ENCODE measurements at places on chromosomes 13 and 19. TPM values are rescaled to one million over a fixed set of nuclear protein-coding genes. Genes with fewer than 3 reads are reported as not detected.

- no peaks in the 10 kb centered on the region for H3K36me3 ChIP-seq
- H3K4me3 ChIP-seq: no peak overlapping the region
- H3K27me3 ChIP-seq: no peaks in the 10 kb centered on the region
- H3K27ac ChIP-seq: no peak overlapping the region
- no peaks in the 10 kb centered on the region for H3K4me1 ChIP-seq
Measured at GRCh38 chr13:37368501-37368900, 230.1 kb downstream of the POSTN start.

DNA sequence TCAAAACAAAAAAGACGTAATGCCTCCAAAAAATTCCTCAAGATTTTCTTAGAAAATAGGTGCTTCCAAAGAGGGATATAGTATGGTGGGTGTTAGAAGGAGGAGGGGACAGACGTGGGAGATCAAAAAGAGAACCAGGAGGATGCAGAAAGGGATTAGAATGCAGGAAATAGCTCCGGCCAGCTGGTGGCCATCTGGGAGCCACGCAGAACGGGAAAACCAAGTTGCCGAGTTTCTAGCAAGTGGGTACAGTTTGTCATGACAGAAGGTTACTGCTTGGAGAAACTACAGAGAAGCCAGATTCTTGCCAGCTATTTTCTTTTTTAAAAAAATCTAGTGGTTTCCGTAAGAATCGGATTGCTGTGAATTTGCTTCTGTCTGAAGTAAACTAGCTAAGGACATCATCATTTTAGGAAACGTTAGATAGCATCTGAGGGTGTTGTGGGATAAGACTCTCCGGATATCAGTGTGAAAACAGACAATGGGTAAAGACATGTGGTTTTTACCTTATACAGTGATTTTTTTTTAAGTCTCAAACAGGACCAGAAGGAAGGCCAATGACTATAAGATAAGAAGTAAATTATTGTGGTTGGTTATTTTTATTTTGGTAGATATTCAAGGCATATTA, 104.9 kb downstream of the HSPH1 start:
- H3K27ac ChIP-seq: no peak overlapping the region
- no peaks in the 10 kb centered on the region for H3K27me3 ChIP-seq
- DNase-seq: no peak
- H3K4me1 ChIP-seq: peaks cover 7% of the 10 kb centered on the region
- H3K4me3 ChIP-seq: no peak overlapping the region
- H3K36me3 ChIP-seq: no peaks in the 10 kb centered on the region

- no peak overlapping the region for H3K4me3 ChIP-seq
- H3K27me3 ChIP-seq: no peaks in the 10 kb centered on the region
- H3K27ac ChIP-seq: no peak overlapping the region
- H3K4me1 ChIP-seq: no peaks in the 10 kb centered on the region
Measured at GRCh38 chr13:29456419-29456818, 139.1 kb downstream of the SLC7A1 start.

DNA sequence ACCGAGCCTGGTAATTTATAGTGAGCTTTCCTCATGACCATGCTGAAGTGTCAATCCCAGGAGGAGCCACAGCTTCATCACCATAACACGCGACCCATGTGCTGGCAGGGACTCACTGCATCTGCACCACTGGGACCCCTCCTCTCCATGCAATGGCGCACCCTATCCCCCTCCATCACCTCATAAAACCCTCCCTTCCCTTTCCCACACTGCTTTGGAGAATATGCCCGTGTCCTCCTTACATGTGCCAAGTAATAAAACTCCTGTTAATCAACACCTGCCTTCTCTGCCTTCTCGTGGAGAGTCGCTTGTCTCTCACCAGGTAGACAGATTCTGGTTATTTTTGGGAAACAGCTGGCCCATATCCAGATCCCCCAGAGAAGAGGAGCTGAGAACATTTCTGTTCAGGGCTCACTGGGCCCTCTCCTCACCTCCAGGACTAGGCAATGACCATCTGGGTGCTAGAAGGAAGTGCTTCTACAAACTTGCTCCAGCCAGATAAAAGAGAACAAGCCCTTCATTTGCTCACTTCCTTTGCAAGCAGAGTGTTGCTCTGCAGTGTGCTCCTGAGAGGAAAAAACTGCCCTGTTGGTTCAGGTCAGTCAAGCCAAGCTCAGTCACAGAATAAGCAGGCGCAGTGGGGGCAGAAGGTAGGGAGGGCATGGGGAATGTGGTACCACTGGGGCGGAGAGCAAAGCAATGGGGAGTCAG, 894.3 kb downstream of the UQCRFS1 start:
- H3K27ac ChIP-seq: no peak overlapping the region
- no peak overlapping the region for H3K4me3 ChIP-seq
- no peaks in the 10 kb centered on the region for H3K27me3 ChIP-seq
- H3K4me1 ChIP-seq: peaks cover 3% of the 10 kb centered on the region
- DNase-seq: no peak
- no peaks in the 10 kb centered on the region for H3K36me3 ChIP-seq

- no peak for DNase-seq
- no peaks in the 10 kb centered on the region for H3K36me3 ChIP-seq
- H3K4me3 ChIP-seq: no peak overlapping the region
- H3K4me1 ChIP-seq: no peaks in the 10 kb centered on the region
Measured at GRCh38 chr13:19591864-19592263, 30.5 kb upstream of the TPTE2 start.

C1QTNF9B gene
- not detected for total RNA-seq

DNA sequence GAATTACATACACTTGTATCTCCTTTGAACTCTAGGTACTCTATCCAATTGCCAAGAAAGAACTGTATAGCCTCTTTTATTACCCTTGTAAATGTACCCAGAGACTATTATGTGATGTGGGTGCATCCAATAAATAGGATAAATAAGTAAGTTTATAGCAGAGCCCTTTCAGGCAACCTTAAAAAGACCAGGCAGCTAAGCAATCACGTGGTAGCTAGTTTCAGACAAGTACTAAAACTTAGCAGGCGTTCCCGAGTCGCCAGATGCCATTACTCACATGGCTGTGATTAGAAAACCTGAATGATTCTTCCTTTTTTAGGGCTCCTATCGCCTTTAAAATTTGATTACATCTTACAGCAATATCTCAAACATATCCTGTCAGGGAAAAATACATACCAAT, 1303.0 kb downstream of the EFNB2 start:
- H3K27me3 ChIP-seq: no peaks in the 10 kb centered on the region
- H3K27ac ChIP-seq: no peak overlapping the region
- no peaks in the 10 kb centered on the region for H3K36me3 ChIP-seq
- H3K4me3 ChIP-seq: no peak overlapping the region
- H3K4me1 ChIP-seq: no peaks in the 10 kb centered on the region

All from esophagus squamous epithelium (tissue), 5 donors.